ENCODE measurements at places on chromosomes 1 and 21.

GRCh38 chr1:31447210-31447609, 34.2 kb downstream of the SERINC2 start:
- DNase-seq, result no peak

DNA sequence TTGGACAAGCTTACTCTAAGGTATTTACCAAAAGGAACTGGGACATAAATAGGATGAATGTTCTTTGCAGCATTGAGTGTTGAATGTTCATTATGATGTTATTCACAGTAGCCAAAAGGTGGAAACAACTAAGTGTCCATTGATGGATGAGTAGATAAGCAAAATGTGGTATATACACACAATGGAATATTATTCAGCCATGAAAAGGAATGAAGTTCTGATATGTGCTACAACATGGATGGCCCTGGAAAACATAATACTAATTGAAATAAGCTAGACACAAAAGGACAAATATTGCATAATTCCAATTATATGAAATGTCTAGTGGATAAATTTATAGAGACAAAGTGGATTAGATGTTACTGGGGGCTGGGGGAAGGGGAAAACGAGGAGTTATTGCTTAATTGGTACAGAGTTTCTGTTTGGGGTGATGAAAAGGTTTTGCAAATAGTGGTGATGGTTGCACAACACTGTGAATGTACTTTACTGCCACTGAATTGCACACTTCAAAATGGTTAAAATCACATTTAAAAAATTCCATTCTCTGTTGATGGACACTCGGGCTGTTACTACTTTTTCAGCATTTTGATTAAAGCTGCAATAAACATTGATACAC, 2.9 kb downstream of the MTARC1 start:
- DNase-seq, result no peak

DNA sequence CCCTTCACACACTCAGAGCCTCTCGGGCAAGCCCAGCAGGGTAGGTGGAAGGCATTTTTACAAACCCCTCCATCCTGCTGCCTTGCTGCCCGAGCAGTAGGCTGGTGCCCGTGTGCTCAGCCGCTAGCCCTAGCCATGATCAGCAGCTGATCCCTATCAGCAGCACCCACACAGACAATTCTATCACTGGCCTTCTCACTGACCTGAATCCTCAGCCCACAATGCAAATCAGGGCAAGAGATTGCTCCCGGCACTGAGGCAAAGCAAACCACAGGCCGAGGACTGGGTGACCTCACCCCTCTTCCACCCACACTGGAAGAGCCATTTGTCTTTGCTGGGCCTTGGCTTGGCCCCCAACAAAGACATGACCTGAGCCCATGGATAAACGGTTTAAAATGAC, 895 bp upstream of the PDZK1 start:
- DNase-seq, result no peak

DNA sequence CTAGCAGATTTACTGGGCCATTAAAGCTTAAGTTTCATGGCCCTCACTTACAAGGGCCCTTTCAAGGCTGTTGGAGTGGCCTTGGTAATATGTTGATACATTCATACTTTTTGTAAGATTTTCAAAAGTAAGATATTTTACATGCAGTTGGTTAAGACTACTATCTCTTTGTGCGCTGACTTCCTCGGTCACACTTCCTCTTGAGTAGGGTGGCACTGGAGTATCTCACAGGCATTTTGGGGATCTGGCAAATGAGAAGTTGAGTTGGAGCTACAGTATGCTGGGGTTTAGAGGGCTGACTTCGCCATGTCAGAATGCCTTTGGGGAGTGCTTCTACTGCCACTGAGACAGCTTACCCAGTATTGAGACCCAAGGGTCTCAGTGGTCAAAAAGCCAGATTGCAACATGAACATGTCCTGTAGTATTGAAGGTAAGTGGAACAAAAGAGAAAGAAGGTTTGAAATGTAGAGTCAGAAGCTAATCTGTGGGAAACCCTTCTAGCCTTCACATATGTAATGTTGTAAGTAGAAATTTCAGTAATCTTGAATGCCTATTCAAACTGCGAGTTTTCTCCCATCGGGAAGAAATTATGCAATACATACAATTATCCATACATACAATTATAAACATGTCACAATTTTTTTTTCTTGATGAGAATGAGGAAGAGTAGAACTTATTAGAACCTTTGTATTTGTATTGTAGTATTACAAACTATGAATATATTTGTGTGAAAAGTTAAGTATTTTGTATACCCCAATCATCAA, 32.3 kb upstream of the RALGPS2 start:
- DNase-seq, result no peak

Measured in NCI-H1092 (cell line).